ENCODE measurements at places on chromosomes 2 and 18. TPM values are rescaled to one million over a fixed set of nuclear protein-coding genes. Genes with fewer than 3 reads are reported as not detected.

Gene RESP18
- total RNA-seq: not detected

- no peak for DNase-seq
Observed at GRCh38 chr2:86047575-86048382, 57.9 kb downstream of the POLR1A start.

- DNase-seq: no peak
Observed at GRCh38 chr2:151975460-151976414, 123.1 kb downstream of the CACNB4 start.

DNA sequence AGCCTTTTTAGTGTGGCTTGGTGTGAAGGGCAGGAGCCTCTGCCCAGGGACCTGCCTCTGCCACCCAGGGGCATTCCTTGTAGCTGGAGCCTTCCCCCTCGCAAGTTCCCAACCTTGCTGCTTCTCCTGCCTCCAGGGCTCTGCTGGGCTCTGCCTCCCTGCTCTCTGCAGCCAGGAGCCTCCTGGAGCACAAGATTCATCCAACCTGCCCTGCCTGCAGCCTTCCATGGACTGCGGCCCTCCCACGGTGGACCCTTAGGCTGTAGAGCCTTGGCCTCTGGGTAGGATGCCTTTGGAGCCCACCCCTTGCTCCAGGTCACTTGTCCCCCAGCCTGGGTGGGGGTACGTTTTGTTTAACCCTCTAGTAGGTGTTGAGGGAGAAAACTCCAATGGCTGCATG is 2.5 kb downstream of the SLC66A3 start:
- DNase-seq: no peak

- DNase-seq: no peak
Observed at GRCh38 chr18:31041271-31042083, 1.1 kb downstream of the DSC3 start.

Gene GALR1
- total RNA-seq: 1.2 TPM

DNA sequence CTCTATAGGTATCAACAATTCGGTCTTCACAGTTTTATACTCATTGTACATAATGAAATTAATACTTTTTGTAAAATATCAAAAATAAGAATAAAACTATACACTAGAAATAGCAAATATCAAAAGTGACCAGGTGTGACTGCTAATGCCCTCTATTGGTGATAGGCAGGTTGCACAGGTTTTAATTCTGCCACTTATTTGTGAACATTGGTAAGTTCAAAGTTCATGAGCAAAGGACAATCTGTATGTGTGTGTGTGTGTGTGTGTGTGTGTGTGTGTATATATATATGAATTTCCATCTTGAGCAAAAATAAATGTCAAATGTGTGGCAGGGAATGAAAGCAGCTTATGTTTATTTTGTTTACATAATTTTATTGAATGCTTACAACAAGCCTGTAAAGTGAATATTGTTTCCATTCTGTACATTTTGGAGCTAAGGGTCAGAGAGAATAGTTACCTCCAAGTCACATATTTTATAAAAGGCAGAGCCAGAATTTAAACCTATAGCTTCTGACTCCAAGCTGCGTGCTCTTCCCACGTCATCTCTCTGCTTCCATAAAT is 537.4 kb downstream of the CPS1 start:
- DNase-seq: no peak

DNA sequence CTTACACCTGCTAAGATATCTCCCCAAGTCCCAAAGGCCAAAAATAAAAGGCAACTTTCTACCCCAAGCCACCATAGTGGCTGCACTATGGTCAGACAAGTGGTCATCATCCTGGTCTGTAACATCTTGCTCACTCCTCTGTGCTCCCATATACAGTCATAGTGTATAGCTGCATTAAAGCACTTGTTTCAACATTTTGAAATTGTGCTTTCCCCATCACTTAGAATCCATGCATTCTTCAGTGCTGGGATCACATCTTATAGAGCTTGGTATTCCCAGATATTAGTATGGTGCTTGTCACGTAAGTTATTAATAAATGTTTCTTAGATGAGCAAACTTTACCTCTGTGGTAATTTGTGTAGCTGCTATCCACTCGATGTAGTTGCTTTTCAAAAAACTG is 40.4 kb upstream of the CDC42EP3 start:
- no peak for DNase-seq

- DNase-seq: no peak
Observed at GRCh38 chr2:24903161-24904103, 16.6 kb downstream of the ADCY3 start.

Gene HES6
- total RNA-seq: 15.3 TPM

Gene TPO
- 21.9 TPM for total RNA-seq

Gene BBS5
- 14.4 TPM for total RNA-seq

DNA sequence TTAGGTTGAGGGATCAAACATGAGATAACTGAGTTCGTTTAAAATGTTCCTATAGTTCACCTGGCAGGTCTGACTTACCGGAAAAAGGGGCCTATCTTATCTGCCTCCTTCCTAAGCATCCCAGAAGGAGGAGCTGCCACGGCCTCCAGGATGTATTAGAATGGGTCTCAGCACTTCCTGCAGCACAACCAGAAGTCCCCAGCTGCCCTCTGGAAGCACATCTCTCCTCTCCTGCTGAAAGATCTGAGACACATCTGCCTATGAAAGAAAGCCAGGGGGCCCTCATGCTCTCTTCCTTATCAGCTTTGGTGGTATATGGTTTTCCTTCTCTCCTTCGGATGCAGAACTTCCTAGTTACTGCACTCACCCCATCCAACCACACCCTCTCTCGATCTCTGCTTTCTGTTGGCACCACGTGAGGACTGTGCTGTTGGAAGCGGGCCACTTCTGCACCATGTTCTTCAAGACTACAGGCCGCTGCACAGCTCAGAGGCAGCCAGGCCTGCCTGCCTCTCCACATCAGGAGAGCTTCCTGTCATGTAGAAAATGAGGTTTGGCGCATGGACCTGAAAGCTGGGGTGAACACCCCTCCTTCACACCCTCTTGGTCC is 6.5 kb downstream of the IGFBP5 start:
- no peak for DNase-seq

DNA sequence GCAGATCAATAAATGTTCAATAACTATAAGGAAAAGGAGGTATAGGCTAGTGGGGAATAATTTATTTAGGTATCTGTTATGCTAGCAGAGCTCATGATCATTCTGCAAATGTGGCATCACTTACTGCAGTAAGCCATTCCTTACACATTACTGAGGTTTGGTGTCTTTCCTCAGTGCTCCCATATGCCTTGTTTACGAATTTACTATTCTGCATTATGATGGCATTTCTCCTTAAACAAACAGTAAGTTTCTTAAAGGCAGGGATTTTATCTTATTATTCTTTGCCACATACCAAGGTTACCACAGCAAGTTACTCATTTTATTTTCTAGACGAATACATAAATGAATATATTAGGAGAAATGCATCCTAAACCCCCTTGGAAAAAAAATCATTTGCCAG is 88.4 kb downstream of the DSEL start:
- no peak for DNase-seq

Gene PTPN2
- total RNA-seq: 32.0 TPM

DNA sequence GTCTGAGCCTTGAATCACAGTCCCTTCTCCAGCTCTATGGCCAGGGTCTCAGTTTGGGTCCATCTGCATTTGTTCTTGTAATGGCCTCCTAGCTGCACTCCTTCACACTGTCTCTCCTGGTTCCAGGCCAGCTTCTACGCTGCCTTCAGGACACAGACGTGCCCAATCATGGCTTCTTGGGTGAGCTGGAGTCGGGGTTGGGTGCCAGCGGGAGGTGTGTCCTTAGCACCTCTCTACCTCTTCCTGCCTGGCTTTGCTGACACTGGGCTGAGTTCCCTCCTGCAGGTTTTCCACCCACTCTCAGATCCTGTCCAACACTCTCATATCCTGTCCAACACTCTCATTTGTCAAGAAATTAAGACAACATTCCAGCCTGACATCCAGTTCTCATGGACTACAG is 9.6 kb downstream of the TRPM8 start:
- DNase-seq: no peak

DNA sequence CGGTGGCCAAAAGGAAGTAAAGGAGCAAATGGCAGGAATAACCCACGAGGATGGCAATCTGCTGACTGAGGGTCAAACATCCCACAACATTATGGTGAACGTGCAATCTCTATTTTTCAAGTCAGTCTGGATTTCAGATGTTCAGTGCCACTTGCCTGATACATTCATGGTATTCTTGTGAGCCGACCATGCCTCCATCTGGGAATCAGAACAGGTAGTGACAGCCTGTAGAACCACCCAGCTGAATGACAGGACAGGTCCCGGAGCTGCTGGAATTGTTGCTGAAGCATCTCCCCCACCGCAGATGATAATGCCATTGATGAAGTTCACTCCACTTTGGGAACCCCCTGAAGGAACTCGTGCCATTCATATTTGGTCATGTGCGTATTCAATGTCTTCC is 123.2 kb downstream of the CAPN13 start:
- DNase-seq: no peak

GRCh38 chr2:26519396-26520147 is 41.6 kb upstream of the OTOF start:
- no peak for DNase-seq

Gene CENPO
- total RNA-seq: 2.7 TPM

All from tibial nerve (tissue), 4 donors.